Right atrium auricular region (tissue), 2 donors: ENCODE measurements at places on chromosomes 3 and 15. TPM values are rescaled to one million over a fixed set of nuclear protein-coding genes. Genes with fewer than 3 reads are reported as not detected.
A peak's percentile ranks its signal among the peaks of the same experiment; 100 is the strongest.

GRCh38 chr3:87084868-87085267 is 93.9 kb upstream of the VGLL3 start:
- no peaks in the 10 kb centered on the region for H3K27me3 ChIP-seq
- no peaks in the 10 kb centered on the region for H3K36me3 ChIP-seq
- H3K4me1 ChIP-seq = peaks cover 4% of the 10 kb centered on the region
- DNase-seq = no peak

- H3K36me3 ChIP-seq = no peaks in the 10 kb centered on the region
- no peak overlapping the region for H3K27ac ChIP-seq
- DNase-seq = no peak
- no peaks in the 10 kb centered on the region for H3K4me1 ChIP-seq
- H3K27me3 ChIP-seq = no peaks in the 10 kb centered on the region
- H3K4me3 ChIP-seq = no peak overlapping the region
These were observed 117.0 kb upstream of the CCDC54 start for GRCh38 chr3:107260207-107260606.

DNA sequence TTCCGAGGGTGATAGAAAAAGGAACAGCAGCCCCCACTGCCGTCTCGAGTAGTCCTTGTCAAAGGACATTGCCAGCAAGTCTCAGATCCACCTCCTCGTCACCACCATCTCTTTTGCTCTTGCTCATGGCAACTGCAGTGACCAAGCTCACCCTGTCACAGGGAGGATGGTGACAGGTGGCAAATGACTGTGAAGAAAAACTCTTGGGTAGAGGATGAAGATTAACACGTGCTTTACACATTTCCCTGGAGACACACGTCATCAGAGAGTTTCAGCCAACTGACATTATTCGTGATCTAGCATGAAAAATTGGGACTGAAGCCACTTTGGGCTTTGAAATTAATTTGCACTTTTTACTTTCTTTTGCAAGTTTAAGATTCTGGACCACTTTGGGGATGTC is 174.3 kb downstream of the EBLN2 start:
- no peak overlapping the region for H3K4me3 ChIP-seq
- H3K4me1 ChIP-seq = no peaks in the 10 kb centered on the region
- H3K36me3 ChIP-seq = no peaks in the 10 kb centered on the region
- no peaks in the 10 kb centered on the region for H3K27me3 ChIP-seq
- no peak for DNase-seq

DNA sequence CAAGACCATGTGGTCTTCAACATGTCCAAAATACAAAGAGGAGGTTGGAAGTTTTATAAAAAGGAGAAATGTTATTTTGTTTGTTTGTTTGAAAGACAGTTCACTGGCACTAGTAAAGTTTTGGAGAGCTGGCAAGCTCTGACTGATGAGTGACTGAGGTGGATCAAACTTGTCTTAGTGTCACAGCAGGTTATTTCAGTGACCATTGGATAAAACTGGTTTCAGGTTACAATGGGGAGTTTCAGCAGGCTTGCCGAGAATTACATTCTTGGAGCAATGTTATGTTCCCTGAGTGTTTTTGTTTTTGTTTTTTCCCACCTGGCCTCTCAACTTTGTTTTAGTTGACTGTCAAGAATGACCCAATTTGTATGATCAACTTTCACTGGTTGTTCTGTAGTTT is 414.5 kb upstream of the ARHGEF26 start:
- DNase-seq = no peak
- H3K27ac ChIP-seq = no peak overlapping the region
- H3K36me3 ChIP-seq = no peaks in the 10 kb centered on the region
- H3K4me3 ChIP-seq = no peak overlapping the region
- no peaks in the 10 kb centered on the region for H3K4me1 ChIP-seq

- no peaks in the 10 kb centered on the region for H3K27me3 ChIP-seq
- H3K36me3 ChIP-seq = no peaks in the 10 kb centered on the region
- no peak overlapping the region for H3K27ac ChIP-seq
- H3K4me1 ChIP-seq = peaks cover 5% of the 10 kb centered on the region
These were observed 189.0 kb downstream of the STT3B start for GRCh38 chr3:31721676-31722075.

The FRMD5 gene
- 25.5 TPM for total RNA-seq

DNA sequence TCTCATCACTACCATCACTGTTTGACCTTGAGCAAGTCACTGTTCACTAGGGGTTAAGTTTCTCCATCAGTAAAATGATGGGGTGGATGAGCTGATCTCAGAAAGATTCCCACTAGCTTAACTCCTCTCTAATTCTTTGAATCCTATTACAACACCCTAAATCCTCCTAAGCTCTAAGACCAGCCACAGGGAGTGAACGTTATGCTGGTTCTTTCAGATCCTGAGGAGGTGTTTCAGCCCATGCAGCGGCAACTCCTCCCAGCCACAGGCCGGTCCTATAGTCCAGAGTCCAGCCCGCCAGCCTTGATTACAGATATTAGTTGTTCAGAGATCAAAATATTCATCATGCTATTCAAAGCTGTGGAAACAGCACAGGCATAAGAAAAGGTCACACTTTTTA is 15.1 kb downstream of the MB21D2 start:
- no peak overlapping the region for H3K4me3 ChIP-seq
- H3K36me3 ChIP-seq = no peaks in the 10 kb centered on the region
- no peaks in the 10 kb centered on the region for H3K4me1 ChIP-seq
- no peak for DNase-seq
- H3K27ac ChIP-seq = no peak overlapping the region

DNA sequence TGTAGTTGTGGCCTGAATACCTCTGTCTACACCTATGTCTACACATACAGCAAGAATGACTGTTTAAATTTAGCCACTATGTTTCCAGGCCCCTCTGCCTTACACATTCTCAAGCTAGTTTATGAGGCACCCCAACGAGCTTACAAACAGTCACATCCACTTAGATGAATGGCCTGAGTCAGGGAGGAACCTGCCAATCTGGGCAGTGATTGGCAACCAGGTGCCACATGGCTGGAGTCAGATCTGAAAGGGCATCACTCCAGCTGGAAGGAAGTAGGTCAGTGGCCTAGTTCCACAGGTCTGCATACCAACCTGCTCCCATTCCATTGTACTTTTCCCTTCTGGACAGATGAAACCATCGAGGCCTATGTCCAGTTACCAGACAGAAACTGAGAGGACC is 136.3 kb downstream of the FOXP1 start:
- no peak overlapping the region for H3K27ac ChIP-seq
- H3K4me1 ChIP-seq = no peaks in the 10 kb centered on the region
- H3K4me3 ChIP-seq = no peak overlapping the region
- no peaks in the 10 kb centered on the region for H3K36me3 ChIP-seq
- no peak for DNase-seq

The CP gene
- 6.8 TPM for total RNA-seq

- H3K27ac ChIP-seq = no peak overlapping the region
- peaks cover 31% of the 10 kb centered on the region for H3K36me3 ChIP-seq
- H3K4me3 ChIP-seq = no peak overlapping the region
- H3K27me3 ChIP-seq = no peaks in the 10 kb centered on the region
These were observed 40.9 kb upstream of the FBXL22 start for GRCh38 chr15:63556246-63556645.

DNA sequence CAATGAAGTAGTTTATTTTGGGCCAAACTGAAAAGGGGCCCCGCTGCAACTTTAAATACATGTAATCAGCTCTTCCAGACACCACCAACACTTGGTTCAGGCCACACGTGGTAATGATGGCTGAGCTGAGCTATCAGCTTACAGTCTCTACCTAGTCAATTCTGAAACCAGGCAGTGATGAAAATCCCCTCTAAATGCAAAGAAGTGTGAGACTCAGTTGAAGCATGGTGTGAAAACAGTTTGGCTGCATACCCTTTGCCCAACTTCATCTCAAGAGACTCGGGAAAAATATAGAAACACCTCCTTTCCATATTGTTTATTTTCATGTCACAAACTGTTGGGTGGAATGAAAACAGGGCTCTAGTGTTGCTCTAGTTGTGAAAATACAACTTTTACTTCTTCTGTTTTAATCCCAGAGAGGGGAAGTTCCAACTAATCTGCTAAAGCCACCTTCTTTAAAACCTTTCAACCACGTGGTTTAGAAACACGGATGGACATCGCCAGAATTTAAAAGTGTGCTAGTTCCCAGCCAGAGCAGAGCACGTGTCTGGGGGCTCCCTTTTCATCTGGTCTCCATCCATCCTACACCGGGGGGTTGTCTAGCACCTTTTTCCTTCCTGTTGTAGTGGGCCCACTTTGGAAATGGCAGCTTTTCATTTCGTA is 229.1 kb downstream of the EPHB1 start:
- H3K27ac ChIP-seq = no peak overlapping the region
- no peaks in the 10 kb centered on the region for H3K36me3 ChIP-seq
- H3K4me1 ChIP-seq = no peaks in the 10 kb centered on the region
- H3K27me3 ChIP-seq = no peaks in the 10 kb centered on the region
- no peak overlapping the region for H3K4me3 ChIP-seq

- H3K4me1 ChIP-seq = no peaks in the 10 kb centered on the region
- no peaks in the 10 kb centered on the region for H3K36me3 ChIP-seq
- no peak for DNase-seq
These were observed 57.1 kb downstream of the SHQ1 start for GRCh38 chr3:72791161-72791560.

GRCh38 chr15:41581110-41581509 is 22.1 kb downstream of the TYRO3 start:
- no peaks in the 10 kb centered on the region for H3K27me3 ChIP-seq
- DNase-seq = no peak
- no peaks in the 10 kb centered on the region for H3K4me1 ChIP-seq
- no peak overlapping the region for H3K27ac ChIP-seq

The SLC28A1 gene
- not detected for total RNA-seq

- H3K27me3 ChIP-seq = no peaks in the 10 kb centered on the region
- H3K4me1 ChIP-seq = no peaks in the 10 kb centered on the region
- no peak overlapping the region for H3K4me3 ChIP-seq
- H3K27ac ChIP-seq = peak overlapping the region; percentile 31
- no peaks in the 10 kb centered on the region for H3K36me3 ChIP-seq
These were observed 7.3 kb downstream of the ST3GAL6 start for GRCh38 chr3:98770261-98771039.
